GM12892 (cell line): ENCODE measurements at places on chromosomes 7 and 10.
A peak's percentile ranks its signal among the peaks of the same experiment; 100 is the strongest.

GRCh38 chr7:36985866-36986400 lies 261.6 kb upstream of the AOAH start:
- no peak for DNase-seq

DNA sequence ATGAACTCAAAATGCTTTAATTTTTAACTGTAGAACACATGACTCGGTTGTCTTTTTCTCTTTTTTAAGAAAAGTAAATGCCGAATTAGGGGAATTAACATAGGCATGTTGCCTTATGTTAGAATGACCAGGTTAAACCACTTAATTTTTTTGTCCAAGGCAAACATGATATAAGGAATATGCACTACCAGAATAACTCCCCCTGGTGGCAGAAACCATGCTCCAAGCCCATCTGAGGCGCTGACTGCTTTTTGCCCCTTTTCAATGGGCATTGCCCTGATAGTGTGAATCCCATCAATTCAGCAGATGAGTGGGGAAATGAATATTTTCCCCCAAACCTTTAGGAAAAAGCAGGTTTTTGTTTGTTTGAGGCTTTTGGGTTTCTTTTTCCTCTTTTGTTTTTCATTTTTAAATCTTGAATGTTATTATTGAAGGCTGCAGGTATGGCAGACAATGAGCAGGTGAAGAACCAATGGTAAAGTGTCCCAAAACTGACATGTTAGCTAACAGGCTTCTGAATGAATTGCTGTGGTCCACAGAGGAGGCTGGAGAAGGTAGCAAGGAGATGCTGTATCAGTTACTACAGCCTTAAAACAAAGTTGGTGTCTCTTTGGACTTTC lies 284.3 kb downstream of the SORCS3 start:
- no peak for DNase-seq

DNA sequence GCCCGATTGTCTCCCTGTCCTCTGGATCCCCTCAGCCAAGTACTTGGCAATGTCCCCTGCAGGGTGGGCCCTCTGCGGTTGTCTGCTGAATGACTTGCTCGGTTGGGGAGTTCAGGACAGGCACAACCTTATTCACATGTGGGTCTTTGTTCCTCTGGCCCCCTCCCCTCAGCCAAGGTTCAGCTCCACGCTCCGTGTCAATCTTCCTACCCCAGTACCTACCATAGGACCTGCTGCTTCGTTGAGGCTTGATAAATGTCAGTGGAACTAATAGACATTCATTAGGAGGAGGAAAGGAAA lies 7.1 kb downstream of the CPA5 start:
- no peak for DNase-seq

GRCh38 chr10:124306922-124307371 lies 111.8 kb downstream of the OAT start:
- no peak for DNase-seq

DNA sequence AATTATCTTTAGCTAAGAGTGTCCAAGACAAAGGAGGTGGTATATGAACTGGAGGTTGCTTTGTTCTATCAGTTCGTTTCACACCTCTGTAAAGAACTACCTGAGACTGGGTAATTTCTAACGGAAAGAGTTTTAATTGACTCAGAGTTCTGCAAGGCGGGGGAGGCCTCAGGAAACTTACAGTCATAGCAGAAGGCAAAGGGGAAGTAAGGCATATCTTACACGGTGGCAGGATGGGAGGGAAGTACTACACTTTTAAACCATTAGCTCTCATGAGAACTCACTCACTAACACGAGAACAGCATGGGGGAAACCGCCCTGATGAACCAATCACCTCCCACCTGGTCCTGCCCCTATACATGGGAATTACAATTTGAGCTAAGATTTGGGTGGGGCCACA lies 1202.3 kb upstream of the LRRTM3 start:
- DNase-seq: no peak

- no peak for DNase-seq
Measured at GRCh38 chr7:156612930-156613329, 27.6 kb upstream of the RNF32 start.

DNA sequence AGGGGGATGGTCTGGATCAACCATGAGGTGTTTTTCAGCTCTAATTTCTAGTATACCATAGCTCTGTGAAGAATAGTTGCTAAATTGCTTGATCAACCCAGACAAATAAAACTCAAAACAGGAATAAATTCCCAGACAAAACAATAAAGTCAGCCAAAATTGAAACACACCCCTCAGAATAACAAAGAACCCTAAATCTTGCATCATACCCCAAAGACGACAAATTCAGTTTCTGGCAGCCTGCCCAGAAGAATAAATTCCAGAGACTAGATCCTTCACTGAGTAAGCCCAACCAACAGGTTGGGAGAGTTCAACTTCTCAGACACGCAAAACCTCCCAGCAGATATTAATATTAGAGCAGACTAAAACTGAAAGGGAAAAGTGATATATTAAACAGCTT lies 11.2 kb upstream of the SEM1 start:
- no peak for DNase-seq

GRCh38 chr7:151310578-151310977 lies 31.0 kb upstream of the NUB1 start:
- no peak for DNase-seq

GRCh38 chr7:105940109-105940508 lies 23.0 kb upstream of the CDHR3 start:
- no peak for DNase-seq

DNA sequence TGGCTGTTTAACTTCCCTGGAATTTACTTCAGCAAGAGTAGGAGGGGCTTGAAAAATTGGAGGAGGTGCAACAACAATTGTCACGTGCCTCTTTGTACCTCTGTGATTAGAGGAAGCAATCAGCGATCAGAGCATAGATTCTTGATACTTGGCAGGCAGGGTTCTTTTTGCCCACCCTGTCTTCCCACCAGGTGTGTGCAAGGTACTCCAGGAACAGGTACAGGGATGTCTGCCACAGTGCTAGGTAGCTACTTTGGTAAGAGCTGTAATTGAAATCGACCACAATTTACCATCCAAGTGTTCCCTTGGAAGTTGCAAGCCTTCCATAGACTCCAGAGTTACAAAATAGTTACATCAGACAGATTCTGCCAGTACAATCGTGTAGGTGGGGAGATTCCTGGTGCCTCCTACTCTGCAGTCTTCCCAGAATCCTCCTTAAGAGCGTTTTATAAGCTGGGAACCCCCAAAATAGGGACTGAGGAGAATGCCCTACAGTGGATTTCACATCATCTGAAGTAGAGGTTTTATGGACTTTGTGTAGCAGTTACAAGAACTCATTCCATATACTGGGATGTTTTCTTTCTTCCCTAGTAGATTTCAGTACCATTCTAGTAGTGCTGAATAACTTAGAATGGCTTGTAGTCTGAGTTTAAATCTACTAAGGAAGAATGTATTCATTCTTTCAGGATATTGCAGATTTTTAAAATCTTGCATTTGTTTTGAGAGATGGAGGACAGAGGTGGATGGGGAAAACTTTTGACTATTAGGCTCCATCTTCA lies 101.9 kb downstream of the EXOC4 start:
- no peak for DNase-seq

GRCh38 chr7:103996017-103996551 lies 6.6 kb upstream of the RELN start:
- no peak for DNase-seq

- no peak for DNase-seq
Measured at GRCh38 chr7:51316262-51316665, 345 bp downstream of the COBL start.

GRCh38 chr10:52566471-52567246 lies 205.9 kb downstream of the MBL2 start:
- no peak for DNase-seq

DNA sequence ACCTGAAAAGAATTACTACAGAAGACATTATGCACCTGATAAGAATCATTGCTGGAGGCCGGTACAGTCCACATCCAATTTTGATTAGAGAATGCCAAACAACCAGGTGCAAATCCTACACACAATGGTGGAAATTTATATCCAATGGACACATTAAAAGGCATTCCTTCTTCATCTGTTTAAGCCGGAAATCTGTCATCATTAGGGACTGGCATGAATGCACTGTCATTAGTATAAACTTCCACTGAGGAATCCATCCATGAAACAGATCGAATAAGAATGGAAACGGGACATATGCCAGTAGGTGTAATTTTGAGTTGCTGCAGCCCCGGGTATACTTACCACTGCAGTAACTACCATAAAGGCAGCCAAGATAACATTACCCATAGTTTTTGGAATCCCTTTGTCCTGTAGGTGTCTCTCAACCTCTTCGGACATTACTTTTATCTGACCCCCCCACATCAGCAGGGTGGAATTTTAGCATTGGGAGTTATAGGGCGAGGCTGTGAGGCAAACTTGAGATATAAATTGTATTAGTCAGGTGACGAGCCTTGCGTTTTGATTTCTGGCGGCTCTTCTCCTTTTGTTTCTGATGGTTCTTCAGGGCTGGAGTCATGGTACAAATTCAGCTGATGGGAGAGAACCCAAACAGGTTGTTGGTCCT lies 36.5 kb upstream of the AKR1C2 start:
- DNase-seq: no peak

DNA sequence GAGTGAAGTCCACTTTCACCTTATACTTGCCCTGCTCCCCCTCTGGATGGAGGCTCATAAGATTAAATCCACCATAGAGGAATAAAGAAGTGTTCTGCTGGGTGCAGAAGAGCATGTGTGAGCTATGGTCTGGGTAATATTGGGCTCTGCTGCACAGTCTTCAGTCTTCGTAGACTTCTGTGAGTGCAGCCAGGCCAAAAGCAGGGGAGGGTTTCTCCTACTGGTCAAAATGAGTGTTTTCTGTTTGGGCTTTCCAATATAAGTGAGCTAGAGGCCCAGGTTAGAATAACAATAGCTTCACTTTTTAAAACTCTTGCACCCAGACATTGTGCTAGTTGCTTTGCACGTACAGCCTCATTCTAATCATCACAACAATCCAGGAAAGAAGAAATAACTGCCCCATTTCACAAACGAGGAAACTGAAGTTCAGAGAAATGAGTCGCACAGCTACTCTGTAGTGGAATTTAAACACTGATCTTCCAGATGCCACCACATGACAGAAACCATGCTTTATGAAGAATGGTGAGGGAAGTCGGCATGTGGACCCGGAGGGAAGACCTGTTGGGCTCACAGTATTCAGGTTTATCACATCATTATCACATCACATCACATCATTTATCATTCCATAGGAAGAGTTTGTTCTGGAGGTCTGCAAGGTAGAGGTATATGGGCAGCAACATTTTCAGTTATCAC lies 23.8 kb upstream of the MSMB start:
- no peak for DNase-seq

GRCh38 chr10:58513188-58514110 lies 777 bp downstream of the BICC1 start:
- peak; percentile 12 for DNase-seq

DNA sequence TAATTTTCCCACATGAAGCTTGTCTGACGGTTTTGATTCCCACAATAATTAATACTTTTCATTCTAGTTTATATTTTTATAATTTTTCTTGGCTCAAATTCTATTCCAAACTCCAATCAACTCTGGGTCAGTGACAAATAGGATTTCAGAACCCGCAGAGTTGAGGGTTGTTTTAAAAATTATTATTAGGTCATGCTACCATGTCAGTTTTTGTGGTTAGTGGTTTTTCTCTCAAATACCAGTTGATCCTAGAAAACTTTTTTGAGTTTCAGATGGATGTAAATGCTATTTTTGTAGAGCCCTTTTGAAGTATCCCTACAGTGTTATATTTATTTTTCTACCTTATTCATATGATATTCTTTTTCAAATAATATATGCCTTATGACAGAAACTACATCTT lies 237.4 kb downstream of the SEMA3D start:
- DNase-seq: no peak

- DNase-seq: no peak
Measured at GRCh38 chr7:103541026-103541425, 95.0 kb upstream of the SLC26A5 start.

GRCh38 chr10:130354976-130355795 lies 219.0 kb downstream of the GLRX3 start:
- no peak for DNase-seq

GRCh38 chr7:151695951-151696541 lies 176.4 kb upstream of the RHEB start:
- no peak for DNase-seq

GRCh38 chr7:11613292-11613930 lies 218.6 kb downstream of the THSD7A start:
- no peak for DNase-seq

- DNase-seq: no peak
Measured at GRCh38 chr7:16999541-17000267, 117.9 kb upstream of the AGR3 start.

- DNase-seq: no peak
Measured at GRCh38 chr10:2301227-2301626, 563.9 kb upstream of the ADARB2 start.

DNA sequence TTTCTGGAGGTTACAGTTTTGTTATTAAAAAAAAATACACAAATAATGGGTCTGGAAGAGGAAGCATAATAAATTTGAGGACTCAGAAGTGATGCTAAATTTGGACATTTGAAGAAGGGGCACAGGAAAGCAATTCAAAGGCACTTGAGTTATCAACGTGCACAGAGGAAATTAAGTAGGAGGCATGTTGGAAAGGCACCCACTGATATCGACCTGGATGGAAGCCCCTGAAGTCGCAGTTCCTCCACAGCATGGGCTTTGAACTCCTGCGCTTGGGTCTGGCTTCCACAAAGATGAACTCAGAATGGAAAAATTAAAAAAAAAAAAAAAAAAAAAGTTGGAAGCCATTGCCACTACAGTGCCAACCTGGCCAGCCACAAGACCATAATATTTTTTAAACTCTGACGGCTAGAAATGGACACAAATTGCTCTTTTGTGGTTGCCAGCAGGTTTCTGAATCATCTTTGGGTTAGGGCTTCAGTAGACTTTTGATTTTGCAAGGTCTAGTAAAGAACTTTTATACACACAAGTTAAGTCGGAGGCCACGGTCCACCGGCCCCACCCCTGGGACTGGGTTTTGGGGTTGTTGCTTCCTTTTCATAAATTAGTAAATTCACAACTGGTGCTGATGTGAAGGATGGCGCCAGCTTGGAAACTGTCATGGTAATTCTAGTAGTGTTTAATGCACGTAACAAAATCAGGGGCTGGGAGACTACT lies 21.6 kb downstream of the JCAD start:
- DNase-seq: no peak

DNA sequence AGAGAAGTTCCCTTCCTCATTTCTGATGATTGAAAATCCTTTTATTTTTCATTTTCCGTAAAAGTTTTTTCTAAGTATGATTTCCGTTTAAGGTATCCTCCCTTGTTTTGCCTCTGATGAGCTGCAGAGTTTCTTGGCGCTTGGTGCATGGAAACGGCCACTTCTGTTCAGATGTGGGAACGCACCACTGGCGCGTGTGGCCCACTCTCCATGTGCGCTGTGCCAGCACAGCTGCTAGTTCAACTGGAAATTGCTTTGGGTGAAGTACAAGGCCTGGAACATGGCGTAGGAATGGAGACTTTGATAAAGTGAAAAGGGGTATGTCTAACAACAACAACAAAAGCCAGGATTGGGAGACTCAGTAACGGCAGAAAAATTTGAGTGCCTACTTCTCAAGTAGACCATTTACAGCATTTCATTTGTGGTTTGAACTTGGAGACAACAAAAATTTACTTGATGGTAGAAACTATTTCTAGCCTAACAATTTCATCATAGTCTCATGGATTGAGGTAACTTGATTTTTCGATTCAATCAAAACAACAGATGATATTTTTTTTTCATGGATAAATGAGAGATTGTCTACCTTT lies 364.2 kb downstream of the SUGCT start:
- no peak for DNase-seq
